Smooth muscle cell of trachea (primary cell): ENCODE measurements at places on chromosomes 16 and 17. TPM values are rescaled to one million over a fixed set of nuclear protein-coding genes. Genes with fewer than 3 reads are reported as not detected.

Gene KRT36
- not detected in 2 replicates for total RNA-seq

Gene KRT20
- total RNA-seq: not detected in 2 replicates

Gene TBX21
- total RNA-seq: 0.15 TPM in 1 of 2 replicates, not detected in the other

Gene HSF4
- total RNA-seq: 12.9 and 50.4 TPM in 2 replicates

Gene MYH11
- under 0.01 TPM in 2 replicates for total RNA-seq

Gene NPTX1
- 148 and 230 TPM in 2 replicates for total RNA-seq

Gene TBC1D3I
- total RNA-seq: not detected in 2 replicates

Gene SLC9A5
- total RNA-seq: 1.3 and 2.3 TPM in 2 replicates

Gene TSNAXIP1
- total RNA-seq: 0.73 and 1.3 TPM in 2 replicates

Gene KRTAP4-4
- not detected in 2 replicates for total RNA-seq

Gene CFAP97D1
- under 0.01 TPM in 1 of 2 replicates, not detected in the other for total RNA-seq

Gene PIK3R5
- total RNA-seq: not detected in 2 replicates

Gene NAA38
- 51.9 and 73.9 TPM in 2 replicates for total RNA-seq

Gene OTOP2
- total RNA-seq: not detected in 2 replicates

Gene KRTAP2-3
- not detected in 2 replicates for total RNA-seq

Gene RAI1
- 13.7 and 15.1 TPM in 2 replicates for total RNA-seq

Gene BCL6B
- 0.33 and 0.44 TPM in 2 replicates for total RNA-seq

Gene VAT1L
- 0.17 and 0.29 TPM in 2 replicates for total RNA-seq

Gene MYLK3
- total RNA-seq: 0.15 and 0.17 TPM in 2 replicates

Gene CASKIN1
- total RNA-seq: under 0.01 and 2.0 TPM in 2 replicates

Gene ZNF205
- 17.6 and 25.1 TPM in 2 replicates for total RNA-seq

Gene DNAH17
- 0.15 TPM in 1 of 2 replicates, not detected in the other for total RNA-seq

Gene CORO6
- total RNA-seq: 12.1 and 21.3 TPM in 2 replicates

Gene DPEP1
- 0.33 TPM in 1 of 2 replicates, not detected in the other for total RNA-seq

Gene GALR2
- not detected in 2 replicates for total RNA-seq

Gene FOXN1
- total RNA-seq: not detected in 2 replicates

Gene CLEC19A
- not detected in 2 replicates for total RNA-seq

Gene GDPD3
- 1.6 and 2.6 TPM in 2 replicates for total RNA-seq

Gene PRR15L
- total RNA-seq: not detected in 2 replicates

Gene EVPL
- total RNA-seq: under 0.01 TPM in 1 of 2 replicates, not detected in the other

Gene PRSS22
- total RNA-seq: not detected in 2 replicates

Gene ATAD5
- total RNA-seq: 0.50 and 3.2 TPM in 2 replicates

Gene DPEP3
- total RNA-seq: not detected in 2 replicates

Gene SKAP1
- total RNA-seq: not detected in 2 replicates

Gene GUCY2D
- 0.17 TPM in 1 of 2 replicates, not detected in the other for total RNA-seq

Gene MPP3
- total RNA-seq: 8.6 and 10.0 TPM in 2 replicates

Gene TUBG2
- total RNA-seq: 12.2 and 12.7 TPM in 2 replicates
